ENCODE measurements at places on chromosomes 6 and 20.

- no peak for DNase-seq
These were observed 23.3 kb upstream of the CRIP3 start for GRCh38 chr6:43331891-43332290.

DNA sequence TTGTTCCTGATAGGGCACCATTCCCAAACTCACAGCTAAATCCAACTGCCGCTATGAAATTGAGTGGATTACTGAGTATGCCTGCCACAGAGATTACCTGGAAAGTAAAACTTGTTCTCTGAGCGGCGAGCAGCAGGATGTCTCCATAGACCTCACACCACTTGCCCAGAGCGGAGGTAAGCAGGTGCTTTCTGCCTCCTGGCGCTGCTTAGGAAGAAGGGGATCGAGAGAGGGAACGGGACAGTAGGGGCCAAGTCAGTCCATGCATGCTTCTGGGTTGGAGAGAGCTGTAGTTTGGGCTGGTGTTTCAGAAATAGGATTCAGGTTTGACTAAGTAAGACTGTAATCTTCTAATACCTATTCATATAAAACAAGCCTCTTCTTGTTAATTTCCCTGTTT is 63.7 kb downstream of the IGF2R start:
- DNase-seq, result no peak

GRCh38 chr20:39630215-39630908 is 668.2 kb downstream of the DHX35 start:
- DNase-seq, result no peak

- no peak for DNase-seq
These were observed 27.9 kb upstream of the EEF1A1 start for GRCh38 chr6:73548458-73549446.

- no peak for DNase-seq
These were observed 100.2 kb downstream of the PRKN start for GRCh38 chr6:162627362-162627761.

GRCh38 chr6:37222125-37222967 is 35.2 kb upstream of the TBC1D22B start:
- peak; percentile 20 for DNase-seq

DNA sequence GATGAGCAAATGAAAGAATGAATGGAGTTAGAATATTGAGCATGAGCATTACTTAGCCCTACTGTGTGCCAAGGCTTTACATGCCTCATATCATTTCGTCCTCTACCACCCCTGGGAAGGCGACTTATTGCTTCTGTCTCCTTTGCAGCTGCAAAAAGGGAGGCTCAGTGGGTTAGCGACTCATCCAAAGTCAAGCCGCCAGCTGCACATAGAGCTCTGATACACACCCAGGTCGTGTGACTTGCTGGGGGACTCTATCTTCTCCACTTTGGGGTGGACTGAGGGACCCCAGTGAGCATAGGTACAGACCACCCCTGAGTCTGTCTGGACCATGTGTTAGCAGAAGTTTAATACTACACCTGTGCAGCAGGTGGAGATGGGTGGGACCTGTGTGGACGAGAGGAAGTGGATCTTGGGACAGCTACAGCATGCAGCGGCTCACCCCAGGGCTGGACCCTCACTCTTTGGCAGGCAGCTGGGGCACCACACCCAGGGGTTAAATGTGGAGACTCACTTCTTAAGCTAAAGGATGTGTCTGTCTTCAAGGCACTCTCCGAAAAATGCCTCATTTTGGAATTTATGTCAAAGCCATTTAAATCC is 36.2 kb upstream of the ANGPT4 start:
- no peak for DNase-seq

- DNase-seq, result no peak
These were observed 164.9 kb upstream of the EPHA7 start for GRCh38 chr6:93584300-93584699.

DNA sequence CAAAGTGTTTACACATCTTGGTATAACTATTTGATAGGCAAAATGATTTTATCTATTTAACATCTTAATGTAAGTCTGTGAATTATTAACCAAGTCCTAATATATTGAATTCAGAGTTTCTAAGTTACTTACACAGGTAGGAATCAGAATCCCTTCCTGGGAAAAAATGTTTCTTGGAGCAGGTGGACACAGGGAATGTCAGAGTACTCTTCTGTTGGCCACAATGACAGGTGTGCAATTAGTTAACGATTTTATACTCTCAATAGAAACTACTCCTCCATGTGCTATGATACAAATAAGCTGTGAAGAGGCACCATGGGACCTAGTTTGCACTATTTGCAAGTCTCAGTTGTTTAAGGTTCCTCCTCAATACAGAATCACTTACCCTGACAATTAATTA is 821 bp upstream of the TAAR5 start:
- no peak for DNase-seq

All from activated T-helper 1 cell treated with anti-CD3 and anti-CD28 coated beads, Interleukin-2, amount 50 U/mL, for 16 hours (primary cell).